Memory B cell (primary cell): ENCODE measurements at places on chromosomes 7 and 10.

GRCh38 chr10:114881417-114881816 is 56.6 kb upstream of the TRUB1 start:
- no peaks in the 10 kb centered on the region for H3K36me3 ChIP-seq
- H3K4me3 ChIP-seq: no peak overlapping the region
- H3K27me3 ChIP-seq: peaks cover 7% of the 10 kb centered on the region
- no peak overlapping the region for H3K27ac ChIP-seq

- no peak for DNase-seq
- no peak overlapping the region for H3K27ac ChIP-seq
- H3K27me3 ChIP-seq: no peaks in the 10 kb centered on the region
- H3K4me3 ChIP-seq: no peak overlapping the region
Observed at GRCh38 chr10:91785830-91786229, 12.4 kb upstream of the TNKS2 start.

DNA sequence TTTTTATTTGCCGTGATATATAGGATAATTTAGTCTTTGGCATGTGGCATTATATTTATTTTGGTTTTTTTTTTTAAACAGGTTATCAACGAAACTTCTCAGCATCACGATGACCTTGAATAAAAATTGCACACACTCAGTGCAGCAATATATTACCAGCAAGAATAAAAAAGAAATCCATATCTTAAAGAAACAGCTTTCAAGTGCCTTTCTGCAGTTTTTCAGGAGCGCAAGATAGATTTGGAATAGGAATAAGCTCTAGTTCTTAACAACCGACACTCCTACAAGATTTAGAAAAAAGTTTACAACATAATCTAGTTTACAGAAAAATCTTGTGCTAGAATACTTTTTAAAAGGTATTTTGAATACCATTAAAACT is 9.1 kb downstream of the VIM start:
- no peaks in the 10 kb centered on the region for H3K27me3 ChIP-seq
- peaks cover 3% of the 10 kb centered on the region for H3K4me1 ChIP-seq
- H3K36me3 ChIP-seq: peaks cover 18% of the 10 kb centered on the region
- no peak for DNase-seq
- no peak overlapping the region for H3K27ac ChIP-seq
- no peak overlapping the region for H3K4me3 ChIP-seq

GRCh38 chr10:44893604-44894468 is 17.3 kb upstream of the TMEM72 start:
- H3K4me3 ChIP-seq: no peak overlapping the region
- H3K27ac ChIP-seq: no peak overlapping the region
- H3K4me1 ChIP-seq: peaks cover 4% of the 10 kb centered on the region
- no peaks in the 10 kb centered on the region for H3K36me3 ChIP-seq

GRCh38 chr10:49527061-49527460 is 11.9 kb downstream of the ERCC6 start:
- no peaks in the 10 kb centered on the region for H3K27me3 ChIP-seq
- H3K36me3 ChIP-seq: peaks cover 47% of the 10 kb centered on the region
- H3K4me1 ChIP-seq: peaks cover 17% of the 10 kb centered on the region
- H3K4me3 ChIP-seq: no peak overlapping the region
- no peak for DNase-seq

GRCh38 chr7:147547252-147547897 is 1043.2 kb upstream of the C7orf33 start:
- H3K4me1 ChIP-seq: no peaks in the 10 kb centered on the region
- no peak for DNase-seq
- H3K27ac ChIP-seq: no peak overlapping the region
- H3K36me3 ChIP-seq: no peaks in the 10 kb centered on the region
- H3K27me3 ChIP-seq: no peaks in the 10 kb centered on the region

- H3K27ac ChIP-seq: no peak overlapping the region
- H3K4me1 ChIP-seq: no peaks in the 10 kb centered on the region
- no peak for DNase-seq
- no peaks in the 10 kb centered on the region for H3K36me3 ChIP-seq
Observed at GRCh38 chr10:117663750-117664149, 121.2 kb downstream of the EMX2 start.

- no peaks in the 10 kb centered on the region for H3K27me3 ChIP-seq
- no peak for DNase-seq
- no peak overlapping the region for H3K4me3 ChIP-seq
- no peaks in the 10 kb centered on the region for H3K36me3 ChIP-seq
- no peak overlapping the region for H3K27ac ChIP-seq
- H3K4me1 ChIP-seq: no peaks in the 10 kb centered on the region
Observed at GRCh38 chr7:134643131-134643530, 3.5 kb upstream of the BPGM start.
